ENCODE measurements at places on chromosomes 2 and 18.

- no peak for DNase-seq
Measured at GRCh38 chr2:75162259-75162658, 37.1 kb downstream of the TACR1 start.

GRCh38 chr2:72780477-72780876, 45.4 kb downstream of the EXOC6B start:
- DNase-seq: no peak

GRCh38 chr2:174334278-174334715, 457 bp upstream of the SP9 start:
- DNase-seq: no peak

- peak; percentile 72 for DNase-seq
Measured at GRCh38 chr2:200306931-200307723, 634 bp downstream of the SPATS2L start.

GRCh38 chr18:63433334-63433866, 11.1 kb upstream of the VPS4B start:
- DNase-seq: no peak

- no peak for DNase-seq
Measured at GRCh38 chr2:45432406-45432805, 178.7 kb downstream of the SRBD1 start.

- peak; percentile 76 for DNase-seq
Measured at GRCh38 chr2:202375033-202375608, 1.0 kb upstream of the BMPR2 start.

GRCh38 chr2:233404222-233404621, 49.9 kb downstream of the DGKD start:
- no peak for DNase-seq

DNA sequence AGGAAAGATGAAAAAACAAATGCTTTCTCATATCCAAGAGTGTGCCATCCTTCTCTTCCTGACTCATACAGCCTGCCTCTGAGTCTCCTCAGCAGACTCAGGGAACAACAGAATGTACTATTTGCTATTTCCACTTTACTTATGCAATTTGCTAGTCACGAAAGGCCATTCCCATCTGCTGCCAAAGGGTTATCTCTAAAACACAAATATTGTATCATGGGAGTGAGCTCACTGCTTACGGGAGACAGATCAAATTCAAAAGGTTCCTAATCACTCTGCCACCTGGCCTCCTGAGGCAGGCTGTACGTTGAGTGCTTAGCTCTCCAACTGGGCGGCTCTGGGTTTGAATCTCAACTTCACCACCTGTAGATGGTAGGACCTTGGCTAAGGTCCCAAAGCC, 92.0 kb downstream of the GAREM1 start:
- no peak for DNase-seq

GRCh38 chr2:204325468-204325867, 219.8 kb upstream of the PARD3B start:
- no peak for DNase-seq

DNA sequence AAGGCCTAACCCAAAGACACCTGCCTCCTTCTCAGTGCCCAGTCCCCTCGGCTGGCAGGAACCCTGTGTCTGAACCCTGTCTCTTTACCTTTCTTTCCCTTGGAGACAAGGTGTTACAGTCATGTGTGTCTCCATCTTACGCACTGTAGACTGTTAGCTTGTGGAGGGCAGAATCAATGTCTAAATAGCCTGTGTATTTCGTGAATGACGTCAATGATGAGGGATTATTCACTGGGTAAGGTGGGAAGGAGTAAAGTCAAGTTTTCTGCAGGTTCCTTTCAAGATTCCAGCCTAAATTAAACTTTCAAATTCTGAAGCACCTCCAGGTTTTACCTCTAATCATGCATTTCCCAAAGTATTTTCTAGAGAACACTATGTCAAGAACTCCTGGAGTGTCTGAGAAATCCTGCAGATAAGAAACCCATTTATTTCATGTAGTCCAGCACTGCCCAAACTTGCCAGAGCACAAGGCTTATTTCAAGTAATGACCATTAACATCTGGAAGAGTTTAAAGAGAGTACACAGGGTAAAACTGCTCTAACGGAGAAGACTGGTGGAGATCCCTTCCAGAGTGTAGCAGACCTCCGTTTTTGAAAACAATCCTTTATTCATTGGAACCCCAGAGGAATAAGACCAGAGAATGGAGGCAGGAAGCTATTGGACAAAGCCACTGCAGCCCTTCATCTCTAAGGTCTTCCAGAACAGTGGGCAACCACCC, 72.8 kb downstream of the KCNF1 start:
- DNase-seq: no peak

- no peak for DNase-seq
Measured at GRCh38 chr2:237407700-237408099, 6.3 kb downstream of the COL6A3 start.

DNA sequence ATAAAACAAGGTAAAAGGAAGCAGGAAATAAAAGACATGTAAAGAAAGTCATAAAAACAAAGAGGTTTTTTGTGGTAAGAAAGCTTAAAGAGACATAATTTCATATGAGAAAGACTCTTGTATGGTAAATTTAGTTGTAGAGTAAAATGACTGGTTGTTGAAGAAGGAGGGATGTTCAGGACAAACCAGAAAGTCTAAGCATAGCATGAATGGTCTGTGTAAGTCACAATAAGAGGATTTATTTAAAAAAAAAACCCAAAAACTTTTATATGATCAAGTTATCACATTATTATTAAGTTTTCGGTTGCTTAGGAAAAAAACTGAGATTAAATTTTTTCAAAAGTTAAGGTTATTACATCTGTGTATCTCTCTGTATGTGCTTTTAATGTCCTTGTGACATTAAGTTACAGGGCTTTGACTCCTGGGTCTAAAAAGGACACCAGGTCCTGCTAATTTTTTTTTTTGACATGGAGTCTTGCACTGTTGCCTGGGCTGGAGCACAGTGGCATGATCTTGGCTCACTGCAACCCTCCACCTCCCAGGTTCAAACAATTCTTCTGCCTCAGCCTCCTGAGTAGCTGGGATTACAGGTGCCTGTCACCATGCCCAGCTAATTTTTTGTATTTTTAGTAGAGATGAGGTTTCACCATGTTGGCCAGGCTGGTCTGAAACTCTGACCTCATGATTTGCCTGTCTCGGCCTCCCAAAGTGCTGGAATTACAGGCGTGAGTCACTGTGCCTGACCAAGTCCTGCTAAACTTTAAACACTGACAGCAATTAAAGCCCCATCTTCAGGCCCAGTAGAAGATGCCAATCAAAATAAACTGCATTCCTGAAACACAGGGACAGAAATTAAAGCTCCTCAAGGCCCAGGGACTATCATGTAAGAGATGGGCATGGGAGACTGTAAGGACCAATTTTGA, 14.2 kb upstream of the OXER1 start:
- no peak for DNase-seq

DNA sequence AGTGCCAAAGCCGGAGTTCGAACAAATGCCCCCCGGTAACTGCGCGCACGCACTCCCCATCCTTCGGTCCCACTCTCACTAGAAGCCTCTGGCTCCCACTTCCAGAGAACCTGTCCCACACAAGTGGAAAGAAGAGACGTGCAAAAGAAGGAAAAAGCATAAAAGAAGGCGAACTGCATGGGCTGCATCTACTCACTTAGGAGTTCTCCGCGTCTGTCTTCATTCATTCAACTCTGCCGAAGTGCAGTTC, 312 bp downstream of the NR4A2 start:
- no peak for DNase-seq

DNA sequence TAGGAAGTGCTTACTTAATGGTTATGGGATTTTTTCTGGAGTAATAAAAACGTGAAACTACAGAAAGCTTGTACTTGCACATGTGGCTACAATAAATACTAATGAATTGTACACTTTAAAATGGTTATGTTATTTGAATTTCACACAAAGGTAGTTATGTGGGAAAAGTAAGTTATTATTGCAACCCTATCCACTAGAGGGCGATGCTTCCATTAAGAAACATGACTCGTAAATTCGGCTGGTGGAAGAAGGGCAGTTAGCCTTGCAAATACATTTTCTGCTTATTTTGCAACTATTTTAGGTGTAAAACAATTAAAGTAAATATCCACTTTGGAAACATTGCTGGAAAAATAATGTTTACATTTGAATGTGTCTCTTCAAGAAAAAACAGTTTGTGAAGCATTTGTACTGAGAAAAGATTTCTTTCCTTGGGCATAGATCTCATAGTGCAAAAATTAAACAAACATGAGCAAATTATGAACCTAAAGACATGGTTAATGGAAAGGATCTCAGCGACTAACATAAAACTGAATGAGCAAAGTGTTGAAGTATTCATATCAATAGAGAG, 68.1 kb upstream of the CSRNP3 start:
- DNase-seq: no peak

- no peak for DNase-seq
Measured at GRCh38 chr18:47772374-47773248, 157.8 kb downstream of the SMAD2 start.

- no peak for DNase-seq
Measured at GRCh38 chr2:108623616-108624015, 89.3 kb downstream of the LIMS1 start.

- DNase-seq: no peak
Measured at GRCh38 chr18:46565256-46565655, 91.8 kb downstream of the LOXHD1 start.

DNA sequence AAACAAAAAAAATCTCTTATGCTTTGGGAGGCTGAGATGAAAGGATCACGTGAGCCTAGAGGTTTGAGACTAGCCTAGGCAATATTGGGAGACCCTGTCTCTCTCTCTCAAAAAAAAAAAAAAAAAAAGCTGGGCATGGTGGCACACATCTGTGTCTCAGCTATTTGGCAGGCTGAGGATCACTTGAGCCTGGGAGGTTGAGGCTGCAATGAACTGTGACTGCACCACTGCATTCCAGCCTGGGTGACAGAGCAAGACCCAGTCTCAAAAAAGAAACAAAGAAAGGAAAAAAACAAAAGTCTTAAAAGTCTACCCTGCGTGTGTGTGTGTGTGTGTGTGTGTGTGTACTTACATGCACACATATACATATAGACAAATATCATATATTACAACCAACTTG, 25.3 kb upstream of the OR6B3 start:
- DNase-seq: no peak

DNA sequence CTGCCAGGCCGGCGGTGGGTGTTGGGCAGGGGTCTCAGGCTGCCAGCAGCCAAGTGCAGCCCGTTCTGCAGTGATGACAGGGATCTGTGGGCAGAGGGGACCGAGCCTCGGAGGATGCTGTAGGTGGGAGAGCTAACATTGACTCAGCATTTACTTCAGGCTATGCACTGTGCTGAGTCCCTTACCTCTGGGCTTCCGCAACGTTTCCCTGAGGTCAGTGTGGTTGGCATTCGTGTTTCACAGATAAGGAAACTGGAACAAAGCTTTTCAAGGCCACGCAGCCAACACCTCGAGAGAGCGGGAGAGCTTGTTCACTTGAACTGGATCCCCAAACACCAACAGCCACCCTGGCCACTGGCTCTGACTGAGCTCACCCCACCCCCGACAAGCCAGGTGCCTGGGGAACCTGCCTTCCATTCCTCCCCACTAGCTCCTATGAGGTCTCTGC, 839 bp upstream of the GPR148 start:
- no peak for DNase-seq

DNA sequence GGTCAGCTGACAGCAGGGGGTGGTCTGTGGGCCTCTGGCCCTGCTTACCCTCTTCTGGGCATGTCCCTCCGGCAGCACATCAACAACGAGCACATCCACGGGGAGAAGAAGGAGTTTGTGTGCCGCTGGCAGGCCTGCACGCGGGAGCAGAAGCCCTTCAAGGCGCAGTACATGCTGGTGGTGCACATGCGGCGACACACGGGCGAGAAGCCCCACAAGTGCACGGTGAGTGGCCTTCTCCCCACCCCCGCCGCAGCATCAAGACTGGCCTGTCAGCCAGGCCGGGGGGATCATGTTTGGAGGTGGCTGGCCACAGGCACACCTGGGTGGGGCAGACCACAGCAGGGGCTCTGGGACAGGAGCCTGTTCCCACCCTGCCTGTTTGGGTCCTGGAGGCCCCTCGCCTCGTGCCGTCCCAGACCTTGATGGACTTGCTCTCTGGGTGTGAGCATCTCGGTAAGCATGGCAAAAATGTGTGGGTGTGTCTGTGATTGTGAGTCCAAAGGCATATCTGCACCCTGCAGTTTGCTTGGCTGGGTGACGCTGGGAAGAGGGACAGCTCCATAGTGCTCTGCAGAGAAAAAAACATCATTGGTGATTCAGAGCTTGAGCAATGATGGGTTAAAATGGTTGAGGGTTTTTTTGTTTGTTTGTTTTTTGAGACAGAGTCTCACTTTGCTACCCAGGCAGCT, 242.8 kb downstream of the GLI2 start:
- DNase-seq: no peak

- DNase-seq: no peak
Measured at GRCh38 chr2:85001595-85001994, 30.6 kb downstream of the KCMF1 start.

GRCh38 chr18:5424903-5425664, 118.7 kb downstream of the EPB41L3 start:
- DNase-seq: no peak

- DNase-seq: no peak
Measured at GRCh38 chr2:138071720-138072719, 107.7 kb downstream of the HNMT start.

DNA sequence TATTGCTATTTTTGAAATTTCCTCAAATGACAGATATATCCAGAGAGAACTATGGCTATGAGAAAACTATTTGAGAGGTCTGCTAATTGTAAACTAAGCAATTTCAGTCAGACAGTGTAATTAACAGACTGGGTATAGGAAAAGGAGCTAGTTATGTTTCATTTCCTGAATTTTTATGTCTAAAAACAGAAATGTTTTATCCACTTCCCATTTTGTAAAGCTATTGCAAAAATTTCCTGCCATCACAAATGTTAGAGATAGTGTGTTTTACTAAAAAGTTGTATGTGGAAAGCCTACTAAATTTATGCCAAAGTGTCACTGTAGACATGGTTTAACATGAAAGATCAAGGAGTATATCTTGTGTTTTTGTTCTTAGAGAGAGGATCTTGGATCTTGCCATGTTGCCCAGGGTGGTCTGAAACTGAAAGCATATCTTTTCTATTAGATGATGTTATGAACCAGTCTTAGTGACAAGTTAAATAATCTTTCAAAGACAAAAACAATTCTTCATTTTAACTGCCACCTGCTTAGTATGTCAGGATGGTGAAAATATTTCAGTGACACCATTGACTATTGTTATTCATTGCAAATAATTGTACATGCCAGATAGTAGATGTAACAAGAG, 40.5 kb upstream of the ITPRID2 start:
- DNase-seq: no peak

DNA sequence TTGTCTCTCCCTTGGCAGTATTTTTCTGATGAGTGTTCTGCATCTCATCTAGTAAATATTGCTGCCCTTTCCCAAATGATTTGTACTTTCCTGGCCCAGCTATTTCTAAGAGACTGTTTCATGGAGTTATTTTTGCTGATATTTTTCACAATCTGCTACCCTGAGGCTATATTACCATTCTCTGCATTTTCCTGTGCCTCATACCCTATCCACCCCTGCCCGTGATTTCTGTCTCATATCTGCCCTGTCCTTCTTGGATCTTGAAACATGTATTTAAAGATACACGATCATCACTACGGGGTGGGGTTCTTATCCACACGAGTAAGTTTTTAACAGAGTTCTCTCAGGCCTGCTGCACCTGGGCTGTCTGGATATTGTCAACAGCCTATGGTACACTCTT, 89.6 kb upstream of the EPAS1 start:
- no peak for DNase-seq
